ENCODE measurements at places on chromosomes 1 and 21. TPM values are rescaled to one million over a fixed set of nuclear protein-coding genes. Genes with fewer than 3 reads are reported as not detected.

- H3K36me3 ChIP-seq = no peaks in the 10 kb centered on the region
- H3K4me1 ChIP-seq = no peaks in the 10 kb centered on the region
- no peak overlapping the region for H3K4me3 ChIP-seq
These were observed 212.7 kb upstream of the NRIP1 start for GRCh38 chr21:15277466-15277865.

- no peak for DNase-seq
- H3K4me3 ChIP-seq = no peak overlapping the region
- H3K27me3 ChIP-seq = no peaks in the 10 kb centered on the region
- no peaks in the 10 kb centered on the region for H3K36me3 ChIP-seq
- H3K4me1 ChIP-seq = no peaks in the 10 kb centered on the region
These were observed 45.8 kb downstream of the DNAJC6 start for GRCh38 chr1:65355031-65355712.

DNA sequence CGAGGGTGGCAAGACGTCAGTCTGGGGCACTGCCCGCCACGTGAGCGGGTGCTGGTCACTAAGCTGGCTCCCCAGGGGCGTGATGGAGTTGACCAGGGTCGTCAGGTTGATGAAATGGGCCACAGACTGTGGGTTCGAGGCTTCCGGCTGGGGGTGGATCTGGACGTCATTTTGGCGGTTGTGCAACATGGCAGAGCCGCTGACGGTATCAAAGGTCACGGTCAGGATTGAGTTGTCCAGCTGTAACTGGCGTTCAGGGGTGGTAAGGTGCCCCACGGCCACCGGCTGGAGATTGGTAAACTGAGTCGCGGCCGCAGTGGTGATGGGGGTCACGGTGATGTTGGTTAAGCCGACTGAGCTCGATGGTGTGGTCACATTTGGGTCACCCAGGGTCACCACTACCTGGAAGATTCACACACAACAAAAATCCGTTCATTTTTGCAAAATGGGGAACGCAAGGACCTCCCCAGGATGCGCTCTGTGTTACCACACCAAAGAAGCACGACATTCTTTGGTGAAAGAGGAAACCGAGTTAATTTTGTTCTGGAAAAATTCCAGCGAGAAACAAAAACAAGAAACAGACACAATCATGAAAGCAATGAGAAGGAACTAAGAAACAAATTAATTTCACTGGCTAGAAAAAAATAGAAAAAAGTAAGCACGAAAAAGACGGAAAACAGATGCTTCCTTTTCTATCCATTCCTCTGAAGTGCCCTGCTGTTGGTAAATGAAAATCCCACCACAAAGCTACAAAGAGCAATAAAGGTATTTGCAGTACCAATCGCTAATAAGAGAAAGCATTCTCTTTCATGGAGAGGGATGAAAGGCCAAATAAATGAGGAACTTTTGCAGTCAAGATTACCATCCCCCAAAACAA is 34.7 kb upstream of the RIPK4 start:
- no peak overlapping the region for H3K27ac ChIP-seq
- H3K36me3 ChIP-seq = no peaks in the 10 kb centered on the region
- H3K27me3 ChIP-seq = no peaks in the 10 kb centered on the region
- no peak for DNase-seq
- no peak overlapping the region for H3K4me3 ChIP-seq

- H3K4me3 ChIP-seq = no peak overlapping the region
- no peaks in the 10 kb centered on the region for H3K27me3 ChIP-seq
- peaks cover 3% of the 10 kb centered on the region for H3K36me3 ChIP-seq
- no peak overlapping the region for H3K27ac ChIP-seq
- no peak for DNase-seq
- no peaks in the 10 kb centered on the region for H3K4me1 ChIP-seq
These were observed 9.4 kb downstream of the TIAM1 start for GRCh38 chr21:31334648-31335121.

DNA sequence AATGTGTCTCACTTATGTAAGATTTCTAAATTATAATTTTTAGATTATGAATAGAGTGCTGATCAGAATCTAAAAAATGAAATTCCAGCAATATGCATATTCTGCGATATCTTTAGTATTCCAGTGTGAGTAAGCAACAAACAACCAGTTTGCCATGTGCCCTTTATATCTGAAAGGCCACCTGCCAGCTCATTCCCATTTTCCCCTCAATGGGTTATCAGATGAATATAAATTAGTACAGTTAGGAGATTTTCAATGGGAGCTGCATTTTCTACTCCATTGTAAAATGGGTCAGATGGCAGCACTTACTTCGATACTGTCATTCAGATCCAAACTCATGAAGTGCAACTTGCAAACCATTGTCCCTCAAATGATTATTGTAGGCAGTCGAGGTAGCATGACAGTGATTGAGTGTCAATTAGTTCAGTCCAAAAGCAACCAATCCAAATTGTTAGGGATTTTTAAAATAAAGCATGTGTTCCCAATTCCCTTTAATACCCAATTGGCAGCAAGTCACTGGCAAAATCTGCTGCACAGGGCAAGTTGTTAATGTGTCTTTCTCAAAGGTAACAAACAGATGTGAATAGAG is 680.3 kb downstream of the LRRIQ3 start:
- no peaks in the 10 kb centered on the region for H3K27me3 ChIP-seq
- DNase-seq = no peak
- no peaks in the 10 kb centered on the region for H3K36me3 ChIP-seq
- no peaks in the 10 kb centered on the region for H3K4me1 ChIP-seq
- no peak overlapping the region for H3K27ac ChIP-seq
- H3K4me3 ChIP-seq = no peak overlapping the region

- H3K4me3 ChIP-seq = no peak overlapping the region
- no peaks in the 10 kb centered on the region for H3K36me3 ChIP-seq
- H3K27ac ChIP-seq = no peak overlapping the region
- no peaks in the 10 kb centered on the region for H3K27me3 ChIP-seq
These were observed 190.6 kb downstream of the KIF26B start for GRCh38 chr1:245345191-245345884.

DNA sequence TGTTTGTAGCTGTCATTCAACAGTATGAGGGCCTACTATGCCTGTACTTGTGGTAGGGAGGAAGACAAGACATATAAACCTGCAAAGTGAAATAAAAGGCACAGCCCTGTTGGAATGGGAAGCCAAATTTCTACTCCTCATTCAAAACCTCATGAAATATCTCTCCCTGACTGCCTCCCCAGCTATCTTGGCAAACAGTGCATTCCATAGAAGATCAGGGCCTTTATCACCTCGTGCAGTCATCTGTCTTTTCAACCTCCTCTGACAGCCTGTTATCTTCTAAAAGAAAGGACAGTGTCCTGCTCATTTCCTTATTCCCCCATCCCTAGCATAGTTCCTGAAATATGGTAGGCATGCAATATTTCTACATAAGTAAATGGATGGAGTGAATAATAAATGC is 71.0 kb downstream of the SH3GLB1 start:
- DNase-seq = no peak
- no peak overlapping the region for H3K4me3 ChIP-seq
- H3K4me1 ChIP-seq = no peaks in the 10 kb centered on the region
- no peak overlapping the region for H3K27ac ChIP-seq
- H3K36me3 ChIP-seq = no peaks in the 10 kb centered on the region
- no peaks in the 10 kb centered on the region for H3K27me3 ChIP-seq

CFAP57 gene
- 14.5 TPM for polyA plus RNA-seq

Measured in liver (tissue), 10 donors.